ENCODE measurements at places on chromosomes 1 and 21.

DNA sequence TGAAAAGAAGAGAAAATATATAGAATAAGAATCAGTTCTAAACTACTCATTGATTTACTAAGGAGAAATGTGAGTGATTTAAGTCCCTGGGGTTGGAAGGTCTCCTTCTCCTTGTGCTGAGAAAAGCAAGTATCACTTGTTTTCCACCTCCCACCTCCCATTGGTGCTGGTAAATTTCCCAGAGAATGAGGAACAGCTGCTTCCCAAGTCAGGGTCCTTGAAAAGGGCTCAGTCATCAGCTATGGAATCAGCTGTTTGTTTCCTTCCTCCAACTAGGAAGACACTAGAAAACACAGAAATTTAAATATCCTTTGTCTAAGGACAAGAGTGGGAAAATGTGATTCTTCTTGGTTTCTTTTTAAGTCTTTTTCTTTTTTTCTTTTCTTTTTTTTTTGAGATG, 131.3 kb upstream of the C1orf21 start:
- no peak for DNase-seq

GRCh38 chr1:180182643-180183311, 28.1 kb downstream of the QSOX1 start:
- no peak for DNase-seq

DNA sequence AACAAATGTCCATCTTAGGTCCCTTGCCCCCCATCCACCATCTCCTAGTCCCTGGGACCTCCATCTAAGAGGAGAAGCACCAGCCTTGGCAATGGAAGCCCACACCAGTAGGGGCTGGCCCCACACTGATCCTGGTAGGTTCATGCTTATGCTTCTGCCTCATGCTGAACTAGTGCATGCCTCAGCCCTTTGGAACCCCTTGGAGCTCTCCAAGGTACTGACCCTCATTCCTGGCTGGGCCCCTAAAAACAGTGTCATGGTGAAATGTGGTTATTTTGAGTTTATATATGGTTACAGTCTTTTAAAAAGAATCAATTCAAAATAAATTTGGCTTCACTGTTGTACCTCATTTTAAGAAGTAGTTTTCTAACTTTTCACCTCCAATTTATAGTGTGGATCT, 108.3 kb downstream of the HIVEP3 start:
- DNase-seq: peak; percentile 51

GRCh38 chr1:112263453-112263852, 132.6 kb upstream of the CTTNBP2NL start:
- DNase-seq: peak; percentile 22

DNA sequence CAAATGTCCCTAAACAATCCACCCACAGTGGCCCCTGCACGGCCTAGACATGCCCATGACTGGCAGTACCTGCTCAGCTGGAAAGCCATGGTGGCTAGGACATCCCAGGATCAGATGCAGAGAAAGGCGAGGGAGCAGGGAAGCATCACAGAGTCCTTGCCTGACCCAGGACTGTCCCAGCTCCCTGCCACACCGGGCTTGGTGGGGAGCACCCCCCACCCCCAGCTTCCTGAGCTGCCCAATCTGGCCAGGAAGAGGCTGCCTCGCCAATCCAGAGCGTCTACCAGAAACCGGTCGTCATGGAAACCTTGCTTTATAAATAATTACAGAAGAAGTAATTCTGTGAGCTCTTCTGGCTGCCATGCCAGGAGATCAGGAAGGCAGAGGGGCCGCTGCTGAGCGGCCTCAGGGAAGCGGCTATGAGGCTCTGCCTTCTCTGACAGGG, 34.8 kb downstream of the ACOT7 start:
- DNase-seq: peak; percentile 98

GRCh38 chr1:152035539-152036266, 1.1 kb downstream of the S100A11 start:
- peak; percentile 49 for DNase-seq

DNA sequence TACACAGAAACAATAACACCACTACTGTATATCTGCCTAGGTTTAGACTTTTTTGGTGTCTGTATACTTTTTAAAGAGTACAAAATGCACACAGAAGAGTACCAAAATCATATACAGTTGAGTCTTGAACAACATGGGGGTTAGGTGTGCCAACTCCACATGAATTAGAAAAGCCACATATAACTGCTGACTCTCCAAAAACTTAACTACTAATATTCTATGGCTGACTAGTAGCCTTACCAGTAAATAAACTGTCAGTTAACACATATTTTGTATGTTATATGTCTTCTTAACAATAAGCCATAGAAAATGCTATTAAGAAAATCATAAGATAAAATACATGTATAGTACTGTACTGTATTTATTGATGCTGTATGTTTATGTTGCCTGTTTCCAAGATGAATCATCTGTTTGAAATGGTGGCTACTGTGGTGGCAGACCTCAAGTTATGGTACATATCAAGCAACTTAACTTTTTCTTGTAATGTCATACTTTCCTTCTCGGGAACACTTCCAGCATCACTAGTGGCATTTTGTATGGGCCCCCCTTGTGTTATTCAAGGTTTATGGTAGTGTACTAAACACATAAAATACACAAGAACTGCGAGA, 71.2 kb downstream of the LHX4 start:
- DNase-seq: peak; percentile 10

DNA sequence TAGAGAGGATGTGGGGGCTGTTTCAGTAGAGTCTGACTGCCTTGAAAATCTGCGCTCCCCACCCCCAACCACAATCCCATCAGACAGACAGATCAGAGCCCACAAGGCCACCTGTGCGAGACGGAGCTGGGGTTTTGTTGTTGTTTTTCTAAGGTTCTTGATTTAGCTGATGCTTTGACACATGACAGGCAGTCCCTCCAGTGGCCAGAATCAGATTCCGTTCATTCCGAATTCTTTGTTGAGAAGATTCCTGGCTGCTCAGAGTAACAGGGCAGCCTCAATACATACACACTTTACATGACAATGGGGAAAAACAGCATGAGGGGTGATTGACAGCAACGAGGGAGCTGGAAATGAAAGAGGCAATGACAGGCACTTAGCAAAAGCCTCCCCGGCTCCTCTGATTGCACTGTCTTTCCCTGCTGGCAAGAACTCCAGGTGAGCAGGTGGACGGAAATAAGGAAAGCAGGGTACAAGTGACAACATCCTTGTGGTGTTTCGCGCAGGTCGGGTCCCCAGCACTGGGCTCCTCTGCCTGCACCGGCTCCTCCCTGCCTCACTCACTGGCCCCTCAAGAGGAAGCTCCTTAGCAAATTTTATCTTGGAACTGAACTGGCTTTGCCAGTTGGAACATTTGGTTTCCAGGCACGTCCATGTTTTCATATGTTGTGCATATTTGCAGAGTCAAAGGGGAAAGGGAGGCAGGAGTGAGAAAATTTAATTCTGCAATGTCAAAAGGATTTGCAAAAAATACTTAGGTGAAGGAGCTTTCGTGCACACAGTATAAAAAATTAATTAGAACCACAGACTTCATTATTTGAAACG, 148.7 kb downstream of the PGBD5 start:
- DNase-seq: no peak

GRCh38 chr1:40948741-40949443, 30.6 kb upstream of the CTPS1 start:
- DNase-seq: peak; percentile 76

DNA sequence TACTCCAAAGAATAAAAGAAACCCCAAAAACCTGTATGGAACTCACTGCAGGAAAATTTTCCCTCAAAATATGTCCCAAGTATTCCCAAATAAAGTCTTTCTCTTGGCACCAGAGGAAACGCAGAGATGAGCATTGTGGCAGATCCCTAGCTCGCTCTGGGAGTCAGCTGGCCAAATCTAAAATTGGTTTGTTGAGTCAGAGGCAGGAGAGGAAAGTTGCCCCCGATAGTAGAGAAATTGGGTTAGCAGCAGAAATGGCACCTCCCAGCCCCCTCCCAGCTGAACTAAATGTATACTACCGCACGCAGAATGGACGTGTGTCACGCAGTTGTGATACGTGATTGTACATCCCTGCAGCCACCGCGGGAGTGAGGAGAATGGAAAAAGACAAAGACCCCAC, 39.9 kb upstream of the TARBP1 start:
- DNase-seq: no peak

DNA sequence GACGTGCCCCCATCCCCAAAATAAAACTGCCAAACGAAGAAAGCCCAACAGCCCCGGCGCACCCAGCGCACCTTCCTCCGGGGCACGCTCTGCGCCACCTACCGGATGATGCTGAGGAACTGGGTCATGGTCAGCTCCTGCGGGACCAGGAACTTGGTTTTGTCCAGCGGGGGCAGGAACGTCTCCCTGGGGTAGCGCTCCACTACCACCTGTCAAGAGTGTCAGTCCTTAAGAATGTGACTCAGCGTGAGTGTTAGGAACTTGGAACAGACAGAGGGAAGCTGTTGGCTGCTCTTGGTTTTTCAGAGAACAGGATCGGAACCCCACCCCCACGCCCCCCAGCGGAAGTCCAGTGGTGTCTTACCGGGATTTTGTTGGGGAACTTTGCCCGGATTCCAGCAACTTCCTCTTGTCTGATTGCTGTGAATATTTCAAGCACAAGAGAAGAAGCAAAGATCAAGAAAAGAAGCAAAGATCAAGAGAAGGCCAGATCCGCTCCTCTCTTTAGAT, 431 bp downstream of the MAP1LC3C start:
- DNase-seq: peak; percentile 93

DNA sequence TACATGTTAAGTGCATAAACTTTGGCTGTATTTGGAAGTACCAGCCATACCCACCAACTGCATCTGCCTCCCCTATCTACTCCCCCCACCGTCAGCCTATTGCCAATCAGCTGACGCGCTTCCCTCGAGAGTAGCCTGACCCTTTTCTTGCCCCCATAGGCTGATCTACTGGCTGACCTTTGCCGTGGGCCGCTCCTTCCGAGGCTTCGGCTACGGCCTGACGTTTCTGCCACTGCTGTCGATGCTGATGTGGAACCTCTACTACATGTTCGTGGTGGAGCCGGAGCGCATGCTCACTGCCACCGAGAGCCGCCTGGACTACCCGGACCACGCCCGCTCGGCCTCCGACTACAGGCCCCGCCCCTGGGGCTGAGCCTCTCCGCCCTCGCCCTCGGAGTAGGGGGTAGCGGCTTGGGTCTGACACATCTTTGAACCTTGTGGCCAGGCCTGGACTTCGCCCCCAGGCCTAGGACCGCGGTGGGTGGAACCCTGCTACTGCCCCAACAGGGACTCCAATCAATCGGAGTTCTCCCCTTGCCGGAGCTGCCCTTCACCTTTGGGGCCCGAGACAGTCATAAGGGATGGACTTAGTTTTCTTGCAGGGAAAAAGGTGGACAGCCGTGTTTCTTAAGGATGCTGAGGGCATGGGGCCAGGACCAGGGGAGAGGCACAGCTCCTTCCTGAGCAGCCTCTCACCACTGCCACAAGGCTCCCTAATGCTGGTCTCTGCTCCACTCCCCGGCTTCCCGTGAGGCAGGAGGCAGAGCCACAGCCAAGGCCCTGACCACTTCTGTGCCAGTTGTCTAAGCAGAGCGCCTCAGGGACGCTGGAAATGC, 4.0 kb downstream of the GLMP start:
- DNase-seq: no peak

GRCh38 chr1:205095422-205095821, 11.2 kb upstream of the TMEM81 start:
- no peak for DNase-seq
